ENCODE measurements at places on chromosomes 1 and 21.

- no peak overlapping the region for H3K27ac ChIP-seq
- no peak overlapping the region for H3K4me3 ChIP-seq
- no peak for DNase-seq
- no peaks in the 10 kb centered on the region for H3K27me3 ChIP-seq
- no peaks in the 10 kb centered on the region for H3K4me1 ChIP-seq
Measured at GRCh38 chr21:35873441-35873840, 186.9 kb downstream of the SETD4 start.

DNA sequence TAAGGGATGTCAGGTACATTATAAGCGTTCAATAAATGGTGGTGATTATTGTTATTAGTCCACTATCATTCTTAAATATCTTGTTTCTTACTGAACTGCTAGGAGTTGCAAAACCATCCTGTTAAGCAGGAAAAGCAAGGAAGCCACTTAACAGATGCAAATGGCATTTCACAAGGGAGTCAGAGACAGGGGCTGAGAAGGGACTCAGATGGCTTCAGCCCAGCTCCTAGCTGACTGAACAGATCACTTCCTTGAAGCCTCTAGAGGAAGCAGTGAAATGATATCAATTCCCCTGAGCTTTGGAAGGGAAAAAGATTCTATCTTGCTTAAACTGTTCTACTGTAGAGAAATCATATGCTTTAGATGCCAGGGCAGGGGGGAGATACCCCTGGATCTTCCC is 151.5 kb downstream of the ST6GALNAC5 start:
- no peaks in the 10 kb centered on the region for H3K4me1 ChIP-seq
- H3K4me3 ChIP-seq: no peak overlapping the region
- H3K27me3 ChIP-seq: no peaks in the 10 kb centered on the region
- no peaks in the 10 kb centered on the region for H3K36me3 ChIP-seq
- H3K27ac ChIP-seq: no peak overlapping the region

- H3K36me3 ChIP-seq: peaks cover 2% of the 10 kb centered on the region
- no peaks in the 10 kb centered on the region for H3K27me3 ChIP-seq
- H3K27ac ChIP-seq: no peak overlapping the region
Measured at GRCh38 chr1:145758116-145758515, 38.8 kb downstream of the CD160 start.

GRCh38 chr1:17979815-17980214 is 127.8 kb upstream of the IGSF21 start:
- H3K4me3 ChIP-seq: no peak overlapping the region
- no peaks in the 10 kb centered on the region for H3K27me3 ChIP-seq
- H3K27ac ChIP-seq: no peak overlapping the region
- H3K4me1 ChIP-seq: no peaks in the 10 kb centered on the region

DNA sequence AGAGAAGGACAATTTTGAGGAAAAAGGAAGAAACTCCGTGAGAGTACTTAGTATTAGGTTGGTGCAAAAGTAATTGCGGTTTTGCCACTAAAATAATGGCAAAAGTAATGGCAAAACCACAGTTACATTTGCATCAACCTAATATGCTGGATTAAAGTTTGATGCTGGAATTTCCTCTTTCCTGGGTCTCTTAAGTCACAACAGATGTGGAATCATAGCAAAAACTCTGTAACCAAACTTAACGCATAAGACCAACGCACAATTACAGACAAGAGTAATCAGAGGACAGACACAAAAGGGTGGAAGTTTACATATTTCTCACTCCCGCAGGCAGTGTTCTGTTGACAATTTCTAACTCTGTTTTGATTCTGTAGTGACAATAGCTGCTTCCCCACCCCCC is 182.4 kb downstream of the BACH1 start:
- H3K27ac ChIP-seq: no peak overlapping the region
- no peaks in the 10 kb centered on the region for H3K27me3 ChIP-seq
- H3K36me3 ChIP-seq: no peaks in the 10 kb centered on the region
- no peak for DNase-seq
- H3K4me1 ChIP-seq: no peaks in the 10 kb centered on the region

DNA sequence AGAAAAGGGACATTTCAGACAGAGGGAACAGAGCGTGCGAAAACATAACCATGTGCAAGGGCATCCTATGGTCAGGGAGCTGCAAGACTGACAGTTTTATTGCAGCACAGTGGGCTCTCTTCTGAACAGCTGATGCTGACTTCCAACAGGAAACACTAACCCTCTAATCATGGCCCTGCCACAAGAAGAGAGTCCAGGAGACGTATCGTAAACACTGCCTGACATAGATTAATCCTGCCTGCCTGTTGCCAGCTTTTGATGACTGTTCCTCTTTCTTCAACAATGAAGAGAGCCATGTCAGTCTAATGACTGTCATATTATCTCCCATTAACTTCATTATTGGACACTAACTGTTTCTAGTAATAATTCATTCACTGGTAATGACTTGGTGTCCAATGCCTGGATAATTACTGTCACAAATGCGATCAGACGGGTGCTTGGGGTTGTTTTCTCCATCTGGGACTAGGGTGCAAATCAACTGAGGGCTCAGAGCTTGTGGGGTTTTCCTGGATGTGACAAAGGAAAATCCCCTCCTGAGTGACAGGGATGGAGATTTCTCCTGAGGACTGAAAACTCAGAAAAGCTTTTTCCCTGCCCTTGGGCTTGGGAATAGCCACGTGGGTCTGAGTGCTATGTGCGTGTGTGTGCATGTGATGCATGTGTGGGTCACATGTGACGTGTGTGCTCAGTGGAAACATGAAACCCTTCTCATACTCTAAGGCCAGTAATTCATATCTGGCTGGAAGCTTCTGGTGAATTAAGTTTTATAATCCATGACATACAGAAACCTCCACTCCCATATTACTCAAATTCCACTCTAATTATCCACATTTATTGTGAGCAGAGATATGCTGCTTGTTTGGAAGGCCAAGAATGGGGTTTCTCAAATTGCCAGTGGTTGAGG is 144.0 kb upstream of the PLXNA2 start:
- no peak overlapping the region for H3K27ac ChIP-seq
- no peak overlapping the region for H3K4me3 ChIP-seq
- no peaks in the 10 kb centered on the region for H3K36me3 ChIP-seq
- H3K4me1 ChIP-seq: no peaks in the 10 kb centered on the region

DNA sequence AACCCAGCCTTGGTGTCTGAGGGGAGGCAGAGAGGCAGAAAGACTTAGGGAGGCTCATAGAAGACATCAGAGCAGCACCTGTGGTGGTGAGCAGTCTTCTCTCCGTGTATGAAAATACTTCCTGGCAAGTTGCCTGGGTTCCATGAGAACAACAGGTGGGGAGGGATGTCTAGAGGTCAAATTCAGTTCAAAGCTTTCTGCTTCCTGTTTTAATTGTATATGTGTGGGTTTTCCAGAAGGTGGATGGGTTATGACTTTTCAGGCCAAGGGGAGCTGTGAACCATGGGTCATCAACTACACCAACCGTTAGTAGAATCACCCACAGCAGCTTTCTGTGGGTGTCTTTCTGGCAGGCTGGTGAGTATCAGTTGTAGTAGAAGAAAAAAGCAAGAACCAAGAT is 4.1 kb upstream of the FCRL2 start:
- H3K27ac ChIP-seq: no peak overlapping the region
- H3K4me3 ChIP-seq: no peak overlapping the region
- H3K36me3 ChIP-seq: no peaks in the 10 kb centered on the region
- H3K4me1 ChIP-seq: peaks cover 38% of the 10 kb centered on the region

DNA sequence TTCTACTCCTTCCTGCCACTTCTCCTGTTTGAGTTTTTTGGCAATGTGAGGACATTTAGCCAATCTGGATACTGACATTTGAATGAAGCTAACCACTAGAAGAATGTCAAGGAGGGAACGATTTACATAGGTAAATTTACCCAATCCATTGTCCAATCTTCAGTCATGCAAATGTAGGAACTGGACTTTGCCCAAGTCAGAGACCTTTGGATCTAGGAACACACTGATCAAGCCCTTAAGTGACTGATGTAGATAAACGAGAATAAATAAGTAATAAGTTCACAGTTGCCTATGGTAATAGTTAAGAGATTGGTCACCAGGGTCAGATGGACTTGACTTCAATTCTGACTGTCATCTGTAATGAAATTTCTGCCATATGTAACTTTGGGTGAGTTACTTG is 177.6 kb downstream of the FGGY start:
- no peak overlapping the region for H3K4me3 ChIP-seq
- no peaks in the 10 kb centered on the region for H3K36me3 ChIP-seq
- no peak overlapping the region for H3K27ac ChIP-seq
- no peaks in the 10 kb centered on the region for H3K27me3 ChIP-seq

- H3K4me1 ChIP-seq: no peaks in the 10 kb centered on the region
- H3K27me3 ChIP-seq: no peaks in the 10 kb centered on the region
- no peak overlapping the region for H3K4me3 ChIP-seq
- DNase-seq: no peak
- H3K27ac ChIP-seq: no peak overlapping the region
Measured at GRCh38 chr1:239308701-239309333, 77.6 kb upstream of the CHRM3 start.

GRCh38 chr1:15934211-15935055 is 41.5 kb downstream of the ZBTB17 start:
- DNase-seq: no peak
- no peak overlapping the region for H3K4me3 ChIP-seq

DNA sequence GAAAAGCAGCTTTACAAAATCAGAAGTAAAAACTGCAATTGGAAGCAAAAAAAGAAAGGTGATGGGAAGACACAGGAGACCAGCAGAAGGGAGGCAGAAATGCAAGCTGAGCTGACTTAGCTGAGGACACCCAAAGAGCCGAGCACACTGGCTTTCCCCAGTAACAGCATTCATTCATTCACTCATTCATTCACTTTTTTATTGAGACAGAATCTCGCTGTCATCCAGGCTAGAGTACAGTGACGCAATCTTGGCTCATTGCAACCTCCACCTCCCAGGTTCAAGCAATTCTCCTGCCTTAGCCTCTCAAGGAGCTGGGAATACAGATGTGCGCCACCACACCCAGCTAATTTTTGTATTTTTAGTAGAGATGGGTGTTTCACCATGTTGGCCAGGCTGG is 8.2 kb downstream of the ANGPTL7 start:
- no peaks in the 10 kb centered on the region for H3K4me1 ChIP-seq
- H3K36me3 ChIP-seq: peaks cover 16% of the 10 kb centered on the region
- no peak overlapping the region for H3K4me3 ChIP-seq

- DNase-seq: no peak
- H3K36me3 ChIP-seq: no peaks in the 10 kb centered on the region
- peaks cover 6% of the 10 kb centered on the region for H3K4me1 ChIP-seq
- H3K27ac ChIP-seq: no peak overlapping the region
Measured at GRCh38 chr1:180230791-180231505, 884 bp downstream of the LHX4 start.

DNA sequence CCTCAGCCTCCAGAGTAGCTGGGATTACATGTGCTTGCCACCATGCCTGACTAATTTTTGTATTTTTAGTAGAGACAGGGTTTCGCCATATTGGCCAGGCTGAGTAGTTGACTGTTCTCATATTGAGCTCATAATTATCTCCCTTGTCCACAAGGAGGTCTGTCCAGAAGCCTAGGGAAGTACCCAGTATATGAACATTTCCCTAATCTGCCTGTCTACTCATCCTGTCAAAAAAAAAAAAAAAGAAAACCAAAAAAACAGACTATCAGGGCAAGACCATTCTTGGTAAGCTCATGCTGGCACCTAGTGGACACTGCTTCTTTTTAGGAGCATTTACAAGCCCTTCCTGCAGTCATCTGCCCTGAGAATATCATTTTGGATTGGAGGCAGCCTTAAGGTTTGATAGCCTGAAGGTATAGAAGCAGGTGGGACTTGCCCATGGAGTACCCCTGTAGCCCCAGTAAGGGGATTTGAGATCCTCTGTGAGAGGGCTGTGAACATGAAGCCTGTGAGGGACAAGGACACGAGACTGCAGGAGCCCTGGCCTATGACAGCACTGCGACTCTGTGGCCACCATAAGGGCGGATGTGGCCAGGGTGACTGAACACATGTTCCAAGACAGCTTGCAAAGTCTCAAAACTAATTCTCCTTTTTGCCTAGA is 10.8 kb upstream of the DUSP12 start:
- DNase-seq: peak; percentile 93
- no peaks in the 10 kb centered on the region for H3K36me3 ChIP-seq
- H3K4me1 ChIP-seq: peaks cover 62% of the 10 kb centered on the region
- no peak overlapping the region for H3K4me3 ChIP-seq

- H3K27ac ChIP-seq: no peak overlapping the region
- DNase-seq: no peak
- H3K4me3 ChIP-seq: no peak overlapping the region
- H3K4me1 ChIP-seq: peaks cover 59% of the 10 kb centered on the region
- 0 out of 2 replicates have a peak, but pooled peaks cover 4% of the 10 kb centered on the region for H3K36me3 ChIP-seq
- no peaks in the 10 kb centered on the region for H3K27me3 ChIP-seq
Measured at GRCh38 chr1:211332036-211332616, 5.5 kb downstream of the TRAF5 start.

DNA sequence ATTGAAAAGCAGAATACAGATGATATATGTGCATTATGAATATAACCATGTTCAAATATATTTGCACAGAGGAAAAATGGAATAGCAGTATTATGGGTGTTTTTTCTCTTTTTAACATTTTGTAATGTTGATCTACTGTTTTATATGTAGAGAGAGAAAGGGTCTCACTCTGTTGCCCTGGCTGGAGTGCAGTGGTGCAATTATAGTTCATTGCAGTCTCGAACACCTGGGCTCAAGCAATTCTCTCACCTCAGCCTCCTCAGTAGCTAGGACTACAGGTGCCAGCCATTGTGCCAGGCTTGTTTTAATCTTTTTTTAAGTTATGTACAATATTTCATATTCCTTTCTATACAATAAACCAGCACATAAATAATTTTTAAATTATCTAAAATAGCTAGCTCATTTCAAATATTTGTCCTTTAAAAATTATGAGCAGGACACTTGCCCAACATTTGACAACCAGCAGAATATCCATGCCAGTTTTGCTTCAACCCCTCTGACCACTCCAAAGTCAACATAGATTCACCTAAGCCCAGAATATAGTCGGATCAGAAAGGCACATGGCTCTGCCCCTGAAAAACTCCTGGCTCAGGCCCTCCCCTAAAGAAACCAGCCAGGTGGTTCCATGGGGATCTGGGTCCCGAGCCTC is 29.8 kb downstream of the ZNF281 start:
- no peak for DNase-seq
- no peak overlapping the region for H3K4me3 ChIP-seq
- no peak overlapping the region for H3K27ac ChIP-seq

GRCh38 chr21:22409571-22409970 is 1411.4 kb downstream of the NCAM2 start:
- H3K4me3 ChIP-seq: no peak overlapping the region
- no peak for DNase-seq
- H3K4me1 ChIP-seq: no peaks in the 10 kb centered on the region
- H3K36me3 ChIP-seq: no peaks in the 10 kb centered on the region
- H3K27me3 ChIP-seq: no peaks in the 10 kb centered on the region
- H3K27ac ChIP-seq: no peak overlapping the region

DNA sequence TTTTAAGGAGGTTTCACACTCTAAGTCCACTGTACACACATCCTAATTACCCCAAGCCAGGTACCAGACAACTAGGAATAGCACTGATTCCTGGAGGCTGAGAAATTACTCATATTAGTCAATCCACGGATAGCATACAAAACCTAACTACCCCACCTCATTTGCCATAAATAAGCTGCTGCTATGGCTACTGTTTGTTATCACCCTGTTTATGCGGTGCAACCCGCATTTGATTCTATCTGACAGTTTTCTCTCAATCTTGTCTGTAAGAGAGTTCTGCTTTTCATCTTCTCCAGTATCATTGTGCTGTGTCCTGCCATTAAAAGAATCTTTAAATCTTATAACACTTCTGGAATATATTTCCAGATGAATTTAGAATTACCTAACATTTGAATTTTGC is 1496.5 kb downstream of the PLA2G4A start:
- H3K4me1 ChIP-seq: no peaks in the 10 kb centered on the region
- DNase-seq: no peak
- no peaks in the 10 kb centered on the region for H3K27me3 ChIP-seq
- no peak overlapping the region for H3K27ac ChIP-seq
- no peaks in the 10 kb centered on the region for H3K36me3 ChIP-seq
- no peak overlapping the region for H3K4me3 ChIP-seq

All from GM12878 (cell line).